HL-60 (cell line): ENCODE measurements at places on chromosomes 2 and 18.

GRCh38 chr18:45415614-45416013 lies 199.7 kb upstream of the SLC14A2 start:
- DNase-seq, result no peak

- no peak for DNase-seq
Observed at GRCh38 chr2:66929632-66930338, 467.3 kb upstream of the ETAA1 start.

- no peak for DNase-seq
Observed at GRCh38 chr2:147572622-147573021, 272.2 kb upstream of the ACVR2A start.

DNA sequence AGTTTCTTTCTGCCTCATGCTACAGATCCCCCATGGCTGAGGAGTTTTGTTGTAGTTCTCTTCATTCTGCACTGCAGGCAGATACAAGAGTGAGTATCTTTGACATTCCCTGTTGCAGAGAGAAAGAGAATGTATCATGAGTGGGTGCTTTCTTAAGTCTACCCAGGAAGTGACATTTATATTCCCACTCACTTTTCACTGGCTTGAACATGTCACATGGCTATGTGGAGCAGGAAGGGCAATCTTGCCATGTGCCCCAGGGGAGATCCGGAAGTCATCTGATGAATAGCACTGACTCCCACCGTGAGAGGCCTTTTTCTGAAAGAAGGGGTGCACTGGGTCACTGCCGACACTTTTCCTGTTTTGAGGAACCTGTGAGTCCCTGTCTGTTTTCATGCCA lies 66.4 kb upstream of the BOD1L2 start:
- no peak for DNase-seq

GRCh38 chr18:48079885-48080284 lies 149.4 kb upstream of the SMAD2 start:
- no peak for DNase-seq

DNA sequence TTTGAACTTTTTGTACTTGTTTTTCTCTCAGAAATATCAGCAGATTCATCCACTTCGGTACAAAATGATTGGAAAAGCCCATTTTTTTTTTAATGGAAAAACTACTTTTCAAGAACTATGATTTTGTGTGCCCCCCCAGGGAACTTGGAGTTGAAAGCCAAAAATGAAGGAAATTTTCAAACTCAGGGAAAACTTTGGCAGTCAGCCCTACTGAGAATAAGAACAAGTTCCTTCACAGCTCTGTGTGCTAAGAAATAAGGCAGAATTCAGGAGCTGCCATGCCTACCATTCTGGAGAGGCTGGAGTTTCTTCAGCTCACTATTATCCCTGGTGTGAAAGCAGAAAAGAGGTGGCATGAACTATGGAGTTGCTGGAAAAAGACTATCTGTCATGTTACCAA lies 226.0 kb upstream of the SLC35G4 start:
- no peak for DNase-seq

DNA sequence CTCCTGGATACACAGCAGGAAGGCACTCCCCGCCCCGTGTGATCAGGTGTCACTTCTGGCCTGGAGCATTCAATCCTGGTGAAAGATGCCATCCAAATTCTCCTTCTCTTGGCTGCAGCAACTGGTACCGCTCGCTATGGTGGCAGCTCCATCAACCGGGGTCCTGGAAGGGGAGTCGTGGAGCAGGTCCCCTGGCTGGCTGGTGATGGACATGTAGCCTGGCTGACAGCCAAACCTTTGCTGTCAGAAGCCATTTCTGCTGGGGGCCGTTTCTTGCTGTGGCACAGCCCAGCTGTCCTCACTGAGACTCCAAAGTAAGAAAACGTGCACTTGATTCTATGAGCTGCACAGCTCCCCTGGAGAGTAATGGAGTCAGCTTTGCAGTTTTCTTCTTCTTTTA lies 7.1 kb upstream of the CYS1 start:
- no peak for DNase-seq

DNA sequence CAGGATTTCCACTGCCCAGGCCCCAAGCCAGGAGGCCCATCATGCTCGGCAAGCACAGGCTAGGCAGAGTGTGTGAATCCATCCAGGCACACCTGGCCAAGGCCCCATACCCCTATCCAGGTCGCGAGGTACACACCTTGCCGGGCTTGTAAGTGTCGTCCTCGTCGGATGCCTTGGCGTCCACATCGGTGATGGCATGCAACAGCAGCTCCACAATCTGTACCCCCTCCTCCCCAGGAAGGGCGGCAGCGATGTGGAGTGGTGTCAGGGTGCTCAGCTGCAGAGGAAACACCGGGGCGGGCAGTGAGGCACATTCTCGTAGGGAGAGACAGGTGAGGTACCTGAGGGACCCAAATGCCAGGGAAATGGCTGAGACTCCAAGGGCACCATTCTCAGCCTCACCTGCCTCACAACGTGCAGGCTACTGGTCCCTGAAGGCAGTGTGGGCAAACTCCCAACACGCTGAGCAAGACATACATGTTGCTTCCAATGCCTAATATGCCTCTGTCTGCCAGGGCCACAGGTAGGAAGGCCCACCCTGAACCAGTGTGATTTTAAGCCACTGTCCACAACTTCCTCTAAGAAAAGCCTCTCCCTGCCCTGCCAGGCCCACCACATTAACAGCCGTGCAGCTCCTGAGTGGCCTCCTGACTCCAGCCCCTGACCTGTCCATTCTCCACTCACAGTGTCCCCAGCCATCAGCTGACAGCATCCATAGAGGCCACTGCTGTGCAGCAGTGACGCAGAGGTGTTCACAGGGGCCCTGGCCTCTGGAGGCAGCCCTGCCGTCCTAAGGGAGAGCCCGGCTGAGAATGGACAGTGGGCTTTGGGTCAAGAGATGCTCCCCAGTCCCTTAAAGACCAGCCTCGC lies 44.9 kb downstream of the ANKMY1 start:
- no peak for DNase-seq

DNA sequence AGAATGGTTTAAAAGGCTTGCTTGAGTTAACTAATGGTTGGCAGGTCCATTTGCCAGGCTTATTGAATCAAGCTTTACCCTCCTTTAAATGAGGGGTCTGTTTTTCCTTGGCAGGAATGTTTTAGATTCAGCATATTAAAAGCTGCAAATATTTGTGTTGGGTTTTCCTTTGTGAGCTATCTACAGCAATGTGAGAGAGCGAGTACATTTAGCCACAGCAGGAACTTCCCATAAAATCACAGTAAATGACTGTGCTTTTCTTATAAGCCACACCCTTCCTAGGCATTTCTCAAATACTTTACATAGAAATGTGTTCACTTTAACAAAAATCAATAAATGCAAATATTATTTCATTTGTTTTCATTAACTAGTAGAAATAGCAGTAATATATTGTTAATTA lies 23.9 kb downstream of the CALCRL start:
- no peak for DNase-seq

DNA sequence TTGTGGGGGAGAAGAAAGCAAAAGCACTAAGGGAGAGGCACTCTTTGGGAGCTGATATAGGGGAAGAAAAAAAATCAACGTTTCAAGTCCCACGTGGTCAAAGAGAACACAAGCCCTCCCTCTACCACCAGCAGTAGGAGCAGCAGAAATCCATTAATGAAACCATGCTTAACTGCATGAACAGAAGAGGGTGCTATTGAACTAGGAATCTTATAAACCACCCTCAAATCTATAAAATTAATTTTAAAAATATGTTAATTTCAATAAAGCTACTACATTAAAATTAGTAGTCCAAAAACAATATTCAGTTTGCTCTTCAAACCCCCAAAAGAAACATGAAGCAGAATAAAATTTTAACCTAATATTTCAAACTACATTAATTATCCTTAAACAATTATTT lies 147.8 kb downstream of the TMEM18 start:
- no peak for DNase-seq

- no peak for DNase-seq
Observed at GRCh38 chr2:200239216-200239615, 67.3 kb upstream of the SPATS2L start.

DNA sequence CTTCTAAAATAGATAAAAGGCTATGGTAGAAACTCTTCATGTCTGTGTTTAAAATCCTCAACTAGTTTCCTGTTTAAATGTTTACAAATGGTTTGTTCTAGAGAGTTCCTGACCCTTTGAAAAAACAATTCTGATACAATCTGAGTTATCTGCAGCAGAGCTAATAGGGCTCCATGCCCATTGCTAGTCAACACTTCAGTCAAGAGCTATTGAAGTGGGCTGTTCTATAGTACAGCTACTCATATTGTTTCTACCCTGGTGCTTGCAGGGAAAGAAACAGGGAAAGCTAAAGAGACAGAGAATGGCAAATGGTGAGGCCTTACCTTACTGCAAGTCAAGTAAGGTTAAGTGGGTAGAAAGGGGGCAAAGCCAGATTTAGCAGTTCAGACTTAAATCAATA lies 112.3 kb upstream of the CAVIN2 start:
- no peak for DNase-seq
